ENCODE measurements at places on chromosomes 3 and 15.

DNA sequence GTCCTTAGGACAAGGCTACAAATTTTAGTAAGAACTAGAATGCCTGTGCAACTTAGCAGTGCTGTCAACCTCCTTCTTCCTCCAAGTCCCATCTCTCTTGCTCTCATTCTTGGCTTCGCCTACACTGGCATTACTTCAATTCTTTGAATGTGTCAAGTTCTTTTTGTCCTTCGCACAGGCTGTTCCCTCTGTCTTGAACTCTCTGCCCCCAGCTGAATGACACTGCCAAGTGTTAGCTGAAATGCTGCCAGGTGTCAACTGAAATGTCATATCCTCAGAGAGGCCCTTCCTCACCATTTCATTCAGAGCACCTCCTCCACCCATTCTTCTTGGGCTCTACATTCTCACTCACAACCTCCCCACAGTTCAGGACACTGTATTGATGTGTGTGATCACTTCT, 48.8 kb upstream of the PSMD6 start:
- no peak for DNase-seq

GRCh38 chr3:13702286-13702685, 153.4 kb downstream of the FBLN2 start:
- no peak for DNase-seq

- no peak for DNase-seq
Observed at GRCh38 chr3:16739541-16740105, 134.4 kb upstream of the DAZL start.

GRCh38 chr3:131174752-131175151, 148.1 kb downstream of the NEK11 start:
- no peak for DNase-seq

GRCh38 chr3:124787476-124788195, 57.4 kb downstream of the UMPS start:
- DNase-seq: no peak

- no peak for DNase-seq
Observed at GRCh38 chr3:17810759-17811158, 68.3 kb upstream of the TBC1D5 start.

GRCh38 chr3:152352554-152352953, 83.8 kb downstream of the MBNL1 start:
- no peak for DNase-seq

DNA sequence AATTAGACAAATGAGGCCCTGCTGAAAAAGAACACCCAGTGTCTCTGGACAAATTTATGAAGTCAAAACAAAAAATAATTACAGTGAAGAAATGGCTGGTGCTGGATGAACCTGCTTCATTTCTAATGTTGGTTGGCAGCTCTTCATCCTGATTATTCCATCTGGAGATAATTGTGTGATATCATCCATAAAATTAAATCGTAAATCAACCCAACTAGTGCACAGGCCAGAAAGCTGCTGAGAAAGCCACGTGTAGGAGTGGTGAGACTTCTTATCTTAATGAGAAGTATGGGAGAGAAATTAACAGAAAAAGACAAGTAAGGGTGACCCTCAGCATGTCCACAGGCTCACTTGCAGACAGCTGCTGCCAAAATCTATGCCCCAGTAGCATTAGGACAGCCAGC, 465.2 kb upstream of the TGFBR2 start:
- DNase-seq: no peak

DNA sequence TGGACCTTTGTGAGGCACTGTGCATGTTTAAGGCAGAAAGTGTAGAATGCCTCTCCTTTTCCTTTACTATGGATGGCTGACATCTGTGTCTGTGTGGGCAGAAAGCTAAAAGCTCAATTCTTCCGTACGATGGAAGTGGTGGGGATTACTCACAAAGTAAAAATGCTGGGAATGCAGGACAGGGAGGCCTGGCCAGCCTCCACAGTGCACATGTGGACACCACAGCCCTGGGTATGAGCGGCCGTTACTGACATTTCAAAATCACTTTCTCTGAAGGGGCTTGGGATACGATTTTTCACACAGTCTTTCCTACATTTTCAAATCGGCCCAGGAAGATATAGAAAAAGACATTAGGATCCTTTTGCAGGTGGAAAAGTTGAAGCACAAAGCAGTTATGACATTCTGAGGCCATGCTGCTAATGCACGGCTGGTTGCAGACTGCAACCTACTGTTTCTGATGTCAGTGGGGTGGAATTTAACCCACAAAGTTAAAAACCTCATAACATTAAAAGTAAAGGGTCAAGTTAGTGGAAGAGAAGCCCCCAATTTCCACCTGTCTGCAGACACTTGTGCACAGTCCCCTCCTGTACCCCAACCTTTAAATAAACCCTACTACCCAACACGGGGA, 27.9 kb downstream of the EHD4 start:
- no peak for DNase-seq

DNA sequence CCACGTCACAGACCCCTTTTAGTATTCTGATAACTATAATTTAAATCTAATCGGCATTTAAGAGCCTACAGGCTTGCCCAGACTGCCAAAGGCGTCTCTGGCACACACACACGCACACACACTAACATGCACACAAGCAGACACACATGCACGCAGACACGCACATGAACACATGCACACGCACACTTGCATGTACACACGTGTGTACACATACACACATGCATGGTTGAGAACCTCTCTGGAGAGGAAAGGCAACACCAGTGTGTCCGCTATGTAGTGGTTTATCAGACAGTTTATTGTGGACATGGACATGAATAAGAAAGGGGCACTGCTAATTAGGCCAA, 102.1 kb downstream of the FBLN2 start:
- DNase-seq: no peak

- DNase-seq: no peak
Observed at GRCh38 chr3:32963871-32964270, 12.4 kb downstream of the CCR4 start.

- DNase-seq: peak; percentile 19
Observed at GRCh38 chr3:102237181-102237580, 197.6 kb upstream of the ZPLD1 start.

DNA sequence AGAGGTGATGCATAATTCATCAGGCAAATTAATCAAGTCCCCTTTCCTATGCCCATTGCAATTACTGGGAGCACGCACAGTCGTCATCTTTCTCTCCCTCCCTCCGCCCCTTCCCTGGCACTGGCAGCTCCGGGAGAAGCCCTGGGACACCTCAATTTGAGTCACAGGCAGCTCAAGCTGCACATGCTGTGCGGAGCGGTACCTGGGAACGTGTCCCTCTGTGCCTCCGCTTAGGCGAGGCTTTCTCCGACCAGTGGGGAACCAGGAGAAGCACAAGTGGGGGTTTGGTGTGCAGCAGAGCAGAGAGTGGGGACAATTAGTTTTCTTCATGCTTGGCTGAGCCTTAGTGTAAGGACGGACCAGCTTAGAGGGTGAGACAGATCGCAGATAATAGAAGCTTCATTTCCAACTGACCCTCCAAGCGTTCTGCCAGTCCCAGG, 88.3 kb downstream of the SOX14 start:
- DNase-seq: no peak

DNA sequence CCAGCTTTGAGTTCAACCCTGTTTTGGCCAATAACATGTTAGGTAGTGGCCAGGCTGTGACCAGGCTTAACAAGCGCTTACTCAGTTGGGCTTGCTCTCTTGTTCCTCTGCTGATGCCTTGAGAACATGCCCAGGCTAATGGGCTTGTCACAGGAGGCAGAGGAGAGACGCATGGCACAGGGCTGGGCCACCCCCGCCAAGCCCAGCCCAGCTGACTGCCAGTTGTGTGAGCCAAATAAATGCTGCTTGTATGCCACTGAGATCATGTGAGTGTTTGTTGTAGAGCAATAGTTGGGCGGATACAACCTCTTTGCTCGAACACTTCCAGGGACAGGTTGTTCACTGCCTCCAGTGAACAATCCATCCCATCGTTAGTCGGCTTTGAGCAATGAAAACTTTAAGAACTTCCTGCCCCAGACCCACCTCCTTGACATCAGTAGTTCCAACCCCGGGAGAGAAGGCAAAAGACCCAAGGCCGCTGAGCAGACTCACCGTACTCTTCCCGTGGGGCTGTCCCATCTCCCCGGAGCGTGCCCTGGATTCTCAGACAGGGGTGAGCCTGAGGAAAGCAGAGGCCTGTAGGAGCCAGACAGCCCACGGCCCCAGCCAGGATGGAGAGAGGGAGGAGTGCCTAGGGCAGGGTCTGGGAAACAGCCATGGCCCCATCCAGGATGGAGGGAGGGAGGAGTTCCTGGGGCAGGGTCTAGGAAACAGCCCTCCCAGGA, 4.1 kb downstream of the PLA2G4F start:
- peak; percentile 80 for DNase-seq

- DNase-seq: no peak
Observed at GRCh38 chr15:57259568-57260040, 116.7 kb upstream of the CGNL1 start.

DNA sequence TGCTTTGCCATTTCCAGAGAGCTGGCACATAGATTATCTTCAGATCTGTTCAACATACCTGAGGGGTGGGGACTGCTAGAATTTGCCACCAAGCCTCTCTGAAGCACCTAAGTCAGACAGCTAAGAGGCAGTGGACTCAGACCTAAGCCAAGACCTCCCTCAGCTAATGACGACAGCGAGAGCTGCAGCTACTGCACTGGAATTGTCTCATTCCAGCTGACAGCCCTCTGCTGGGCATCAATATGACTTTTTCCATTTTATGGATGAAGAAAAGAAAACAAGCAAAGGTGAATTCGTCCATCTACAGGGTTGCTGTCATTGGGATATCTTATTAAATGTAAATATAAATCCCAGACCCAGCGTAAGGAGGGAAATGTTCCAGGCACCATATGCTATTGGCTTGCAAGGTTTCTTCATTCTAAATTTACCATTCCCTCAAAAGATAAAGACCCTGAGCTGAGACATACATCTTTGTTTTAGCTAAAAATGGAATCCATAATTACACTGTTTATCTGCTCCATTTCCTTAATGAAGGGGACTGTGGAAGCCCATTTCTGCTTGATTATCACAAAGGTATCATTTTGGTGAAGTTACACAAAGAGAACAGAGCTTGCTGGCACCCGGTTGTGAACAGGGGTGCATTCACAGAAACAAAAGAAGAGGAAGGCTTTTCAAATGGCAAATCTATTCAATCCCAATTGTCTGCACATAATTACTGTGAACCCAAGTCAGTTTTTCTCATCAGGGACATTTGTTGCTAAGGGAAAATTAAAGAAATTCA, 85.5 kb upstream of the LRTM1 start:
- no peak for DNase-seq

- DNase-seq: no peak
Observed at GRCh38 chr15:25797936-25798901, 64.9 kb downstream of the ATP10A start.

- DNase-seq: no peak
Observed at GRCh38 chr15:66757521-66757920, 55.5 kb downstream of the SMAD6 start.

- DNase-seq: no peak
Observed at GRCh38 chr3:126304291-126304690, 52.9 kb downstream of the KLF15 start.

- DNase-seq: no peak
Observed at GRCh38 chr15:40134885-40135284, 26.0 kb upstream of the BUB1B start.

DNA sequence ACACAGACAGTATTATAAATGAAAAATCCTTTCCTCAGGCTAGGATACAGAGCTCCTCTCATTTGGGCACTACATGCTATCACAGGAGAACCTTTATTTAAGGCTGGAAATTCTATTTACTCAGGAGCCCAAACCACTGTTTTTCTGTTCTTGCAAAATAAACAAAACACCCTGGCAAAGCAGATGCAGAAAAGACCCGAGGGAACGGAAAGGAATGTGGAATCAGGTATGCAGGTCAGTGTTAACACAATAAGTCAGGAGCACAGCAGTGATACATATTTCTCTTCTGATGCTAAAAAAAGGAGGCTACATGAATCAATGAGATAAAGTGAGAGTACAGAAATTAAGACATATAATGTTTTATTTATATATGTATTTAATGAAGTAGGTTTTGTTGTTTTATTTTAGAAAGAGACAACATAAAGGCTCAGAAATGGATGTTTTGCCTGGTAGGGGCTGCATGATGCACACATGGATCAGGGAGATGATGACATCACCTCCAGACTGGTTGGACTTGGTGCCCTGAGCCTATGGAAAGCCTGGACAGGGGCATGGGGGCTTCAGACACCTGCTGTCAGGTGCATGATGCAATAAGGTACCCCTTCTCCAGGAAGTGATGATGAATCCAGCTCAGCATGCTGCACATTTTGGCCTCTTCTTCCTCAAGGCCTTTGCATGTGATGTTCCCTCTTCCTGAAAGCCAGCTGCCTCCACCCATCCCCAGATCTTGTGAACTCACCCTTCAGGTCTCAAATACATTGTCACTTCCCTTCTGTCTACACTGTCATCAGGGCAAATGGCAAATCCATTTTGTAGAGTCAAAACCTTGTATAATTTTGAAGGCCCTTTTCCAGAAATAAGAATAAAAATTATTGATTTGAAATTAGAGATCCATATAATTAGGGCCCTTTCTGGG, 19.1 kb upstream of the RBP1 start:
- DNase-seq: peak; percentile 45

DNA sequence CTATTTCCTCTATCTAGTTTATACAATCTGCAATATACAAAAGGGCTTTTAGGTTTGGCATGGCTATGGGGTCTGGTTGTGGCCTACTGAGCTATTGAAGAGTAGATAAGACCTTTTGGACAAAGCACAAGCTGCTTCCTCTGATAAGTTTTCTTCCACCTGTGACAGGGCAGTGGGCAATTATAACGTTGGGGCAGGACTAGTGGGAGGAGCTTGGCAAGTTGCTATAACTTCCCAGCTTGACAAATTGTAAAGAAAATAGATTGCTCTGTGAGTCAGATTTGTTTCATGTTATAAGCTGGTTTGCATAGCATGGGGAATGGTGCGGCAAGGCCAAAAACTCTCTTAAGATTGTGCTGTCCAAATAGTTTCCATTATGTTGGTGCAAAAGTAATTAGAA, 64.9 kb downstream of the SLC7A14 start:
- DNase-seq: no peak

GRCh38 chr3:37338500-37338899, 164.1 kb upstream of the LRRFIP2 start:
- DNase-seq: no peak

GRCh38 chr3:4166540-4166939, 136.6 kb upstream of the SETMAR start:
- no peak for DNase-seq

DNA sequence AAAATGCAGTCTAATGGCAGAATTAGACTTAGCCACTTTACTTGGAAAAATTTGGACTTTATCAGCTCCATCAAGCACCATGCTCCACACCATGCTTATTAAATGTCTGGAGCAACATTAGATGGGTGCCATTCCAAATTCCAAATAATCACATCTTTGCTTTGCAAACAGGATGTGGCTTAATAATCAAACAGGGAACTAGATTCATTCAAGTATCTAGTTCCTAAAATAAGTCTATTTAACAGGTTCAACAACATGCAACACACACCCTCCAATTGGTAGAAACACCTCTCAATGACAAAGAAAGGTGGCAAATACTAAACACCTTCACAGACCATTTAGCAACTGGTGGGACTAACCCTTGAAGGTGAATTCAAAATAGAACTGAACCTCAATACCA, 3.5 kb downstream of the HEXA start:
- no peak for DNase-seq

DNA sequence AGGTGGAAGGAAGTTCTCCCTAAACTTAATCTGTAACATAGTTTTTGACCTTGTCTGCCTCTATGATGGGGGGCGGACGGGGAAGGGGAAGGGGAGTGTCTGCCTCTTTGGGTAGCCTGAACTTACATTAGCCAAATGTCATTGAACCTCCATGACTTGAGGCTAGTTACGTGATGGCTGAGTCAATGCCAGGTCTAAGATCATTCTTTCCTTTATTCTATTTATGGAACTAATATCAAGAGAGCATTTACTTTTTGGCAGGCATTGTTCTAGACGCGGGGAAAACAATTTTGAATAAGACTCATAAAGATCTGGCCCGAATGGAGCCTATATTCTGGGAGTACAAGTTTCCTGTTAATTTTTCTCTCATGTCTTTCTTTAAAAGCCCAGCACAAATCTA, 340.7 kb upstream of the C2CD4B start:
- DNase-seq: peak; percentile 49
